ENCODE measurements at places on chromosomes 2 and 18. TPM values are rescaled to one million over a fixed set of nuclear protein-coding genes. Genes with fewer than 3 reads are reported as not detected.

RGPD4 gene
- not detected for total RNA-seq

AQP4 gene
- total RNA-seq = not detected

MSTN gene
- not detected for total RNA-seq

RFTN2 gene
- not detected for total RNA-seq

UGT1A3 gene
- not detected for total RNA-seq

ANKRD29 gene
- 0.07 TPM for total RNA-seq

All from T-helper 2 cell treated with Interferon-gamma antibody and Interleukin-4, amounts not matched to agents 100 ng/mL and 5 ng/mL, for 36 hours (primary cell).